Left lung (tissue), 14 donors: ENCODE measurements at places on chromosomes 7 and 10. TPM values are rescaled to one million over a fixed set of nuclear protein-coding genes. Genes with fewer than 3 reads are reported as not detected.

GRCh38 chr7:43784030-43784584 is 25.6 kb downstream of the BLVRA start:
- DNase-seq, result no peak

DNA sequence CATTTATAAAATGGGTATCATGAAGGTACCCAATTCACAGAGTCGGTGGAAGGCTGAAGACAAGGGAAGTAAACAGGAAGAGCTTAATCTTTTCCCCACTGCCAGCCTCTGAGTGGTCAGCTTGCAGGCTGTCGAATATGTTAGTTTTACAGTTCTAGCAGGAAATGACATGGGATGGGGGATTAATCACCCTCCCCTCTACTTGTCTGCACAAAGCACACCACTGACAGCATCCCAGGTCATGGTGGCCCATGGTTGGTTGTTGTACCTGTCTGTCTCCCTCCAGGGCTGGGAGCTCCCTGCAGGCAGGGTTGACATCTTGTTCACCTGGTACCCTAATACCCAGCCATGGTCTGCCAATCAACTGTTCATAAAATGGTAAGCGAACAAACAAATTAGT is 55.6 kb downstream of the GRB10 start:
- DNase-seq, result no peak

DNA sequence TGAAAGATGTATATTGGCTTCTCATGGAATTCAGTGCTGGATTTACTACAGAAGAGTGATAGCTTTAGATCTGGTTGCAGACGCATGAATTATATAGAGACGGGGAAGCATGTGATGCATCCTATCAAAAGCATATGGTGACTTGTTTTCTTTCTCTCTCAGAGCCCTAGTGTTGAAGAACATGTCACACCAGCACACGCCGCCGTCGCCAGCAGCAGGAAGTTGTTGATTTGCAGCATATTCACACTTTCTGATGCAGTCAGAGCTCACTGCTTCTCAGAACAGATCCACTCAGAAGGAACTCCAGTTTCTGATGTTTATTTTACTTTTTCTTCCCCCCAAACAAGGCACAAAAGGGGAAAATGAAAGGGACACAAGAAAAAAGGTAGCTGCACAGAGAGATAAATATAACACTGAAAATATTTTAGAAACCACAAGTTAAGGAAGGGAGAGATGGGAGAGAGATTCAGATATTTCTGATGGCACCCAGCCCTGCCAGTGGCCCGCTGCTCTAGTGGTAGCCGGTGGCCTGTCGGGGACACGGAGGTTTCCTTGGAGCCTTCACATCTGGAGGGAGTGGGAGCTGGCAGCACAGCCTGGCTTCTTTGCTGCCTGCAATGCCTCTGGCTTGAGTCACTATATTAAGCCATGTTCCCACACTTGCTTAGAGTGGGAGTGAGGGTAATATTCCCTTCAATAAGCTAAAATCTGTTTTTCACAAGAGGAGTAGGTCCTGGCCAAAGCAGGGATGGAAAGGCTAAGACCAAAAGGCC is 123.2 kb downstream of the NRP1 start:
- no peak for DNase-seq

DNA sequence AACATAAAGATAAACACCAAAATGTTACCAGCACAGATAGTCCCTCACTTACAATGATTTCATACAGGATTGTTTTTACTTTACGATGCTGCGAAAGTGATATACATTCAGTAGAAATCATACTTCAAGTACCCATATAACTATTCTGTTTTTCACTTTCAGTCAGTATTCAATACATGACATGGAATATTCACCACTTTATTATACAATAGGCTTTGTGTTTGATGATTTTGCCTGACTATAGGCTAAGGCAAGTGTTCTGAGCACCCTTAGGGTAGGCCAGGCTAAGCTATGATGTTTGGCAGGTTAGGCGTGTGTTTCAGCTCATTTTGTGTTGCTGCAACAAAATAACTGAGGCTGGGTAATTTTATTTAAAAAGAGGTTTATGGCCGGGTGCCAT is 155.0 kb downstream of the RTKN2 start:
- DNase-seq, result no peak

Gene GIMAP2
- 14.7 TPM for total RNA-seq

DNA sequence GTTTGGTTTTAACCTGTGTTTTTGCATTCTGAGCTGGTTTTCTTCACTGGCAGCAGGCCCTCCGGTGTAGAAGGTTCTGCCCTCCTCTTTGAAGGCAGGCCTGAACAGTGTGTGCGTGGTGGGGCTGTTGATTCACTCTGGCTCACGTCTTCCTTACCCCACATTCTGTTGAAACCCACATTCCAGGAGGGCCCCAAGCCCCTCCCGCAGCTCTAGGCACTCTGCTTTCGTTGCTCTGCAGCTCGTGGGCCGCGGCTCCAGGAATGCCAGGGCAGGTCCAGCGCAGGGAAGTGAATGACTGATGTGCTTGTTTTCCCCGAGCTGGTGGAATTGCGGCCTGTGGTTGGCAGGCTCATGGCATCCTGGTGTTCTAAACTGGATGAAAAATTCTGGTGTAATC is 49.0 kb downstream of the HTRA1 start:
- DNase-seq, result no peak

Gene WEE2
- not detected for total RNA-seq

GRCh38 chr7:147308539-147308938 is 1191.9 kb downstream of the CNTNAP2 start:
- DNase-seq, result no peak

Gene GDI2
- total RNA-seq, result 219 TPM

DNA sequence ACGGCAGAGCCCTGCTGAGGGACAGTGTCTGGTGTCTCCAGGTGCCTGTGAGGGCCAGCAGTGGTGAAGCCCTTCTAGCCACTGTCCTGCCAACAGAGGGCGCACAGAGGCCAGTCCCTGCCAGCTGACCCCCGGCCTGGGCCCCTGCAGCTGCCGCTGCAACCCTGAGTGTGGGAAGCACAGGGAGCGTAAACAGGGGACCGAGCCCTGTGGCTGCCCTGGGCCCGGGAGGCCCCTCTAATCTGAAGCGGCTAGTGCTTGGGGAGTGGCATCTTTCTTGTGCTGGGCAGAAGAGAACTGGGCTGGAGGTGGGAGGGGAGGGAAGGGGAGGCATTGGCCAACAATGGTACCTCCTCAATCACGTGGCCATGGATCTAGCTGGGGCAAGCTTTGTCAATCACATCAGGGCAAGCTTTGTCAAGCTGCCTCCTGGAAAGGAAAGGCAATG is 34.6 kb downstream of the TRIM8 start:
- no peak for DNase-seq

DNA sequence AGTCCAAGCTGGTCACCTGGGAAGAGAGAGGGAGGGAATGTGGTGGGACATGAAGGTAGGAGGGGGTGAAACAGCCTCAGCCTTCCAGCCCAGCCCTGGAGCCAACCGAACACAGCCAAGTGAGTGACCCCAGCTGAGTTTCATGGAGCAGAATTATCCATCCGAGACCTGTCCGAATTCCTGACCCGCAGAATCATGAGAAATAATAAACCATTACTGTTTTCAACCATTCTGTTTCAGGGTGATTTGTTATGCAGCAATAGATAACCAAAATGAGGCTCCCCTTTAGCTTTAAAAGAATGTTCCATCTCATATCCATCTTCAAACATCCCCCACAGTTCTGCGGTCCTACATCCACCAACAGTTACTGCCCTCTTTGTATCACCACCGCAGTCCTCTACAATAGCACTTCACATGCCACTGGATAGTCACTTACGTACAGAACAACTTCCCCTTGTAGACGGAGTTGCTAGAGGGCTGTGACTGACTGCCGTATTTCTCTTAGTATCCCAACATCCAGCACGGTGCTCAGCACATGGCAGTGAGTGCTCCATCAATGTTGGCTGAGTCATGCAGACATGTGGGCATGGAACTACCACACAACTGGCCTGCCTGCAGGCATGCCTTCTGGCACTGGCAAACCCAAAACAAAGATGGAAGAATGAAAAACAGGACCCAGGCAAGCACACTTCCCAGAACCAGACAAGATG is 18.5 kb downstream of the KIAA1549 start:
- no peak for DNase-seq

- DNase-seq, result no peak
Measured at GRCh38 chr7:46759711-46760480, 822.0 kb downstream of the TNS3 start.

Gene PIP
- total RNA-seq, result not detected

Gene FGFR2
- total RNA-seq, result 71.3 TPM

Gene CTBP2
- total RNA-seq, result 77.6 TPM

GRCh38 chr10:63751836-63752235 is 230.6 kb downstream of the REEP3 start:
- no peak for DNase-seq

- no peak for DNase-seq
Measured at GRCh38 chr7:20539201-20539600, 76.3 kb upstream of the ABCB5 start.

DNA sequence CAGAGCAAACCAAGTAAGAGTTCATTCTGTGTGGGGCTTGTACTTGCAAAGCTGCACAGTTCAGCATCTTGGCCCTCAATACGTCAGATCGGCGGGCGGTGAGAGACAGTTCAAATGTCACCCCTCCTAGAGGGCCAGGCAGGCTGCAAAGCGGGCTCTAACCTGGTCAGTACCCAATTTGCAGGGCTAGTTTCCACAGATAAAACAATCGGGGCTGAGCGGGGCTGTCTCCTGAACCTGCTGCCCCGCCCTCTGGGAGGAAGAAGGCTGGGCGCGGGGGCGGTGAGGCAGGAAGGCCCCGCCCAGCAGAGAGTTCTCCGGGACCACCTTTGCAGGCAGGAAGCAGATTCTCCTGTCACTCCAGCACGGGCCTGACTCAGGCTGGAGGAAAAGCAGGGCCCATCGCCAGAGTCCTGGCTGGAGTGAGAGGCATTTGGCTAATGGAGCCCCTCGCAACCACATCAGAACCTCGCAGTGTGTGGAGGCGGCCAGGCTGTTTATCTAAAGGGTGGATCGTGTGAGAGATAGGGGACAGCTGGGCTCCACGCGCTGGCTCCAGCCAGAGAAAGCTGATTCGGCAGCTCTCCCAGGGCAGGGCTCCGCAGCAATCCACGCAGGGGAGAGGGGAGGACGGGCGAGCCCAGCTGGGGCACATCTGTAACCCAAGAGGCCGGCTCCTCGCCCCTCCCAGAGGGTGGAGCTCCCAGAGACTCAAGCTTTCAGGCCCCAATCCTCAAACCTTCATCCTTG is 83.1 kb downstream of the SH3PXD2A start:
- DNase-seq, result peak; percentile 98

Gene LBX1
- total RNA-seq, result 0.18 TPM

GRCh38 chr10:72753760-72754231 is 61.9 kb downstream of the MCU start:
- DNase-seq, result no peak

- DNase-seq, result no peak
Measured at GRCh38 chr10:62778125-62778524, 26.4 kb upstream of the ADO start.

Gene COL17A1
- total RNA-seq, result 43.4 TPM

Gene SPDYE16
- not detected for total RNA-seq

DNA sequence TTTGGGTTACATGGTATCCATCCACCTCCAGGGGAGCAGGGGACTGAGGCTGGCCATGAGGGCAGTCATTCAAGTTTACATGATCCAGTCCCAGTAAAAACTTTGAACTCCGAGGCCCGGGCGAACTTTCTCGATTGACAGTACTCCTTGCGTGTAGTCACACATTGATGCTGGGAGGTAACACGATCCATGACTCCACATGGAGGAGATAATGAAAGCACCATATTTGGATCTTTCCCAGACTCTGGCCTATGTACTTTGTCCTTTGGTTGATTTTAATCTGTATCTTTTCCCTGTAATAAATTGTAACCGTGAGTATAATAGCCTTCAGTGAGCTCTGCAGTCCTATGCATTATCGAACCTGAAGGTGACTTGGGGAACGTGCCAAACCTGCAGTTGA is 401.6 kb downstream of the KCNMA1 start:
- DNase-seq, result no peak

GRCh38 chr7:154844955-154845354 is 158.0 kb downstream of the PAXIP1 start:
- DNase-seq, result no peak

Gene DPP6
- total RNA-seq, result 0.52 TPM

DNA sequence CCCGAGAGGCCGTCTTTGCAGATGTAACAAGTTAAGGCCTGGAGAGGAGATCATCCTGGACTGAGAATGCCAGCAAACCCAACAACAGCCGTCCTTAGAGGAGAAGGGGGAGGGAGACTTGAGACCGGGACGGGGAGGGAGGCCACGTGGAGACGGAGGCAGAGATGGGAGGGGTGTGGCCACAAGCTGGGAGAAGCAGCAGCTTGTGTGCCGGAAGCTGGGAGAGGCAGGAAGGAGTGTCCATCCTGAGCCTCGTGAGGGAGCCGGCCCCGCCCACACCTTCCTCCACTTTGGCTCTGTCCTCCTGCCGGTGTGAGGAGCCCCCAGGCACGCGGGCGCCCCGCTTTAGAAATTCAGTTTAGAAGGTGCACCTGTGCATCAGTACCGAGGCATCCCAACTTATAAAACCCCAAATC is 95.7 kb downstream of the DNAJB6 start:
- DNase-seq, result peak; percentile 78
